ENCODE measurements at places on chromosomes 6 and 20.

GRCh38 chr6:158002951-158003853, 21.5 kb downstream of the SYNJ2 start:
- DNase-seq, result no peak

DNA sequence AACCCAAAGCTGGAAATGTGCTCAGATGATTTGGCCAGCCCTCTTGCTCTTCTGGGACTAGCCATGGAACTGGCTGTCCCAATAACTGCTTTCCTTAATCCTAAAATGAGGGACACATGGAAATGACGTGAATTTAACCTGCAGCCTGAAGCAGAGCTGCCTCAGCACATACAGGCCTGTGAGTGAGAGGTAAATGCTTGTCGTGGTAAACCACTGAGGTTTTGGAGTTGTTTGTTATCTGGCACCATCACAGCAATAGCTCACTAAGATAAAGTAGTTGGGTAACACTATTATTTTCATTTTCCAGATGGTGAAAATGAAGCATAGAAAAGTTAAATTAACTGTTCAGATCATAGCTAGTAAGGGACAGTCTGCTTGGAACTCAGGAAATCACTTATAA, 333.4 kb upstream of the CHD6 start:
- DNase-seq, result no peak

DNA sequence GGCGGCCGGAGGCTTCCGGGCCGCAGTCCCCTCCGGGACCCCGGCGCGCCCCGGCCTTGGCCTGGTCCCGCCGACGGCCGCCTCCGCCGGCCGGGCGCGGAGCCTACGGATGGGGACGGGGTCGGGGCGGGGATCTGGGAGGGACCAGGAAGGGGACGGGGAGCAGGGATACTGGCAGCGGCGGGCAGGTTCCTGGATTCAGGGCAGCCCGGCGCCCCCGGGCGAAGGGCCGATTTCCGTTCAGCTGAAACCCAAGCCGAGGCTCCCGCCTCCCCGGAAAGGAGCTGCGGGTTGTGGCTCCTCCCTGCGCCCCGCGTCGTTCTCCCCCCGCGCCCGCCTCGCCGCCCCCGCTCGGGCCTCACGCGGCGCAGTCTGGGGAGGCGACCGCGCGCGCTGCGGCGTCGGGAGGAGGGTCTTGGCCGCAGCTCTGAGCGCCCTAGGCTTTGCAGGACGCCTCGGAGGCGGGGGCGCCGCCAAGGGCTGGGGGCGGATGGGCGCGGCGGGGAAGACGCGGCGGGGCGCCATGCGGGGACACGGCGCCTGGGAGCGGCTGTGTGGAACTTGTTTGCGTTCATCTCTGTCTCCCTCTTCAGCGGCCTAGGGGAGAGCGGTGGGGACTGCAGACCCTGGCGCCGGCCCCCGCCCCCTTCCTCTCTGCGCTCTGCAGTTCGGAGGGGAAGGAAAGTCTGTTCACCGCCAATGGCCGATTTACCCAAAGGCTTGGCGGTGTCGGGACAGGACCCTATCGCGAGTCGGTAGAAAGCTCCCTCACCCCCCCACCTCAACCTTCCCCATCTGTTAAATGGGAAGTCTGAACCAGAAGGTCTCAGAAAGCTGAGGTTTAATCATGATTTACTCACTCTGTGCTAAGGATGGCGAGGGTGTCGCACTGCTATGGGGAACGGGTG, 22.7 kb upstream of the TMEM181 start:
- no peak for DNase-seq

DNA sequence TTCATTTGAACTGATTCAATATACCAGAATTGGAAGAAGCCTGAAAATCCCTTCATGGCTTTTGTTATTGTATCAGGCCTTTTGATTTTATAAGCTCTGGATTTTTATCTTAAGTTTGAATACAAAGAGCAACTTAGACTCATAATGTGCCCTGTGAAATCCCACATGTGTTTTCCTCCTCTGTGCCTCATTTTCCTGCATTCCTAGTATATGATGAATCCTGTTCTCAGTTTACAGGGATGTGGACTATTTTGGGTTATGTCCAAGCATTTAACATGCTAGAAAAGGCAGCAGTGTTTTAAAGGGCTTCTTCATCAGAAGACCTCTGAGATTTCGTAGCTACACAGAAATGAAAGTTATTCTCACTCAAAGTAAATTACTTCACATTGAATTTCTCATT, 455.0 kb downstream of the RFPL4B start:
- no peak for DNase-seq

GRCh38 chr6:128124713-128125112, 223.9 kb upstream of the THEMIS start:
- DNase-seq, result peak; percentile 65

DNA sequence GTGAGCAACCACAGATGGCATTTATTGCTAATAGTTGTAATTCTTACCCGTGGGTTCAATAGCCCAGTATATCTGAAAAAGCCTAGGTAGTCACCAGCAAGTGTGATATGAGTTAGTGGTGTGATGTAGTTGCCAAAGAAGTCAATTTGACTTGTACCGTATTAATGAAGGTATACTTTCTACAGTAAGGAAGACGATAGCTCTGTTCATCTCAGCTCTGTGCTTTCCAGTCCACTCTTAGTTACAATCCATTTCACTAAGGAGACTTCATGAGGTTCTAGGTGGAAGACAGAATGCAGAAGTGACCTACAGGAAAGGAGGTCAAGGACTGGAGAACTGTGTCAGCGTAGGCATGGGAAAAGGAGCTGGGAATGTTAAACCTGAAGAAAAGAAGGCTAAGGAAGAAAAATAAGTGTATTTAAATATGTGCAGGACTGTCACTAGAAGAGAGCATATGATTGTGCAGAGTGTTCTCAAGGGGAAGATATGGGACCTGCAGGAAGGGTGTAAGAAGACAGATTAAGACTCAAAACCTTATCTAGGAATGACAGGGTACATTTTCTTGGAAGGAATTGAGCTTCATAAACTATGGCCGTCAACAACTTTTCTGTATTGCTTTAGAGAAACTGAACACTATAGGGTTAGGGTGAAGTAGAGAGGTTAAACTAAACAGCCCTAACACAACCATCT, 116.9 kb upstream of the SCGN start:
- DNase-seq, result no peak

GRCh38 chr20:38095017-38095686, 61.6 kb downstream of the RPRD1B start:
- DNase-seq, result no peak

DNA sequence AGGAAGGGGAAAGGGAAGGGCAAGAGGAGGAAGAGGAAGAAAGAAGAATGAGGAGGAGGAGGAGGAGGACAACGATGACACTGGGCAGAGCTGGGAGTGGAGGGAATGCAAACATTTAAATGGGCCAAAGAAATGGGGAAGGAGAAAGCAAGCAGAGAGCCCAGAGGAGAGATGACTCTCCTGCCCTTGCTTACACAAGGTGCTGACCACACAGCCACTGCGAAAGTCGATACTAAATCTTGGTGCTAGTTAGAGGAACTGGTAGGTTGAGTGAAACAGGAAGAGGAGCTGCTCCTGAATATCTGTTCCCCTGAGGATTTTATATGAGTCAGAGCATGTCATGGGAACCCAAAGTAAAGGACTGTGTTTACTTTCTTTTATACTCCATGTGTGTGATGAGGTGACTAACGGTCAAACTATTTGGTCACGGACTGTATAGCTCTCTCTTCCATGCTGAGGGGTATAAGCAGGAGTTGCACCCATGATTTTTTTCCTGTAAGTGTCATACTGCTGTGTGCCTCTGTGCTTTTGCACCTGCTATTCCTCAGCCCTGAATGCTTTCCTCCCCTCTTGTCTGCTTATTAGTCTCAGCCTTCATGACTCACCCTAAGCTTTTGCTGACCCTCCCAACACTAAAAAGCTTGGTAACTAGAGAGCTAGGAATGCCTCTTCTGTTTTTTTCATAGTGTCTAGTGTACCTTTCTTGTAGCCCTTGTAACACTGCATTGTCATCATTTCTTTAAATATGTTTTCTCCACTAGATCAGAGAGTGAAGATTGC, 9.5 kb upstream of the PAQR8 start:
- peak; percentile 83 for DNase-seq

DNA sequence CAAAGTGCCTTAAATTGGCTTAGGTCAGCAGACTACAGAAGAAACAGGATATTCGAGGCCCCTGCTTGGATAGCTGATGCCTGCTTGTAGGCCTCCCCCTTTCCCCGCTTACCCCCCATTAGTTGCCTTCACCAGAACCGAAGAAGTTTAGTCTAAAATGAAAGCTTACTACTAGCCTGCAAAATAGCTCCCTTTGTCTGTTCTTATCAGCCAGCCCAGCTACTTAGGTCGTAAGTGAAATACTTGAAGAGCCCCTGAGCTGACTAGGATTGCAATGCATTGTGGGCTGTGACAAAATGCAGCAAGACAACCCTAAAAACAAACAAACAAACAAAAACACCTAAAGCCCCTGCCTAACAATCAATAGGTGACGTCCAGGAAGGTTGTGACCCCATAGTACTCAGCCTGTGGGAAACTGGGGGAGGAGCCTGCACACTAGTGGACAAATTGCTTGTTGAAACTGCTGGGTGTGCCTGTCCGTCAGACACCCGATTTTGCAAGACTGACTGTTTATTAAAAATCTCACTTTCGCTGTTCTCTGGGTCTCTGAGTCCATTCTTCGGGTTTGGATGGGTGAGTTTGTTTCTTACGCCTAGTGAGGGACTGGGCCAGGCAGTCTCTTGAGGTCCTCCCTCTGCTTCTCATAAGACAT, 105.0 kb upstream of the DUSP22 start:
- no peak for DNase-seq

GRCh38 chr6:2021713-2022125, 223.7 kb downstream of the GMDS start:
- peak; percentile 55 for DNase-seq

DNA sequence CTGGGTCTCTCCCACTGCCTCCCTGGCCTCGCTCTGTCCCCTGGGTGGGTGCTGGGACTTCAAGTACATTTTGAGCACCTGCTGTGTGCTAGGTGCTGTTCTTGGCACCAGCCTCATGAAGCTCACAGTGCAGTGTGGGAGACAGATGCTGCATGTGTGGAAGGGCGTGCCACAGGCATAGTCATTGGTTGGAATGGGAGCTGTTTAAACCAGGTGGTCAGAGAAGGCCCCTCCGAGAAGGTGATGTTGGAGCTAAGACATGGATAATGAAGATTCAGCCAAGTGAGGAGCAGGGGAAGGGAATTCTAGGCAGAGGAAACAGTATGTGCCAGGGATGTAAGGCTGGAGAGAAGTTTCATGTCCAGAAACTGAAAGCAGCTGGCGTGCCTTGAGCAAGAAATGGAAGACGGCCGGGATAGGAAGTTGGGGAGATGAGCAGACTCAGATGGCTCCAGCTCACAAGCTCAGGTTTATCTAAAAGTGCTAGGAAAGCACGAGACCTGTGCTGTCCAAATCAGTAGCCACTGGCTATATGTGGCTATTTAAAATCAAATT, 9.9 kb downstream of the LPIN3 start:
- no peak for DNase-seq

- no peak for DNase-seq
Observed at GRCh38 chr6:35080016-35080680, 61.0 kb downstream of the TCP11 start.

- DNase-seq, result no peak
Observed at GRCh38 chr6:86595641-86596040, 341.7 kb upstream of the HTR1E start.

DNA sequence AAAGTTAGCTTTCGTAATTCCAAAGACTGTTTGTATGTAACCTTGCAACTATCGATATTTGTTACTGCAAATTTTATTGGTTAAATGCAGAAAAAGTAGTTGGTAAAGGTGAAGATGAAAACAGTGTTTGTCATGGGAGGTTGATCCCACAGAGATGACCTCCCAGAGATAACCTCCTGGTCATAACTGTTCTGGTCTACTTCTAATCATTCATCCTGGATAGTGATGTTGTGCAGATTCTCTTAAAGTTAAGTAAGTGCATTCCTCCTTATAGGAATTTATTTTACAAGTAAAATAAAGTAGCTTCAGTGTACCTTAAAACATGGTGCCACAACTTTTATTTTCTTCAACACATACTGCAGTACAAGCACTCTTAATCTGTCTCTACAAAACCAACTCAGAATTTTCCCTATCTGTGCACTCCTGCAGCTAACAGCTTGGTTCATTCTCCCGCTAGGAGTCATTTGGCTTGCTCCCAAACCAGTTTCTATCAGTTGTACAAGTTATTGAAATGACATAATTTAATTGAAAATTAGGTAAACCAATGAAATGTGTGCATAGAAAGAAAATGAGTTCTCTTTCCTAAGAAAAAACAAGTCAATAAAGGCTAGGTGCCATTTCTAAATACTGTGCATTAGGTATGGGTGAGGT, 19.2 kb downstream of the METTL24 start:
- no peak for DNase-seq

DNA sequence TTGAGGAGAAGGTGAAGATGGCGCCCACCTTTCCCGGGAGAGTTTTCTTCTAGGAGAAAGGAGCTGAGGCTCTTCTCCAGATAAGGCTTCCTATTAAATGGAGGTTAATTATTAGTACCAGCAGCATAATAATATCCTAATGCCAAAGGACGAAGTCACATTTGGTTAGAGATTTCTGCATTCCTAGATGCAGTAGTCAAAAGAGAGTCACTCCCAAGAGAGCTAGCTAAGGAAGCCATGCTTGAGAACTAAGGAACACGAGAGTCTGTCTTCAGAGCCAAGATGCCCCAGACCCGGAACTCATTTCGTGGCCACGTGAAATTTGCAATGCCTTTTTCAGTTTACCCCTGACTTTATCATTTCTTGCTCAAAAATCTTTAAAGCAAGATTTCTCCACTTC, 132.7 kb downstream of the TSHZ2 start:
- no peak for DNase-seq

DNA sequence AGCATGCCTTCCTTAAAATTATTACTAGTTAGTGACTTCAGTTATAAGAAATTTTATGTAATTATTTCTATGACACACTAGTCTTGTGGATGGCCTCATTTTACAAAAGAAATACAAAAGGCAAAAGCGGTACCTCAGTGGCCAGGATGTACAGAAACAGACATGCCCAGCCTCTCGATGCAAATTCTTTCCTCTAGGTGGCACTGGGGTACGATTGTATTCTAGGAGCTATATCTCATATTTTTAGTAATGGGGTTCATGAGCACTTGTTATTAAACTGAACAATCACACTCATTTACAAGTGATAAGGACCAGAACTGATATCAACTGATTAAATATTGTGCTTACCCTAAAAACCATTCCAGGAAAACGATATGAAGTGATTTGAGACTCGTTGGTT, 59.8 kb downstream of the SOD2 start:
- peak; percentile 54 for DNase-seq

- DNase-seq, result no peak
Observed at GRCh38 chr6:43886717-43887339, 116.8 kb downstream of the VEGFA start.

GRCh38 chr6:80214436-80215022, 108.1 kb downstream of the BCKDHB start:
- peak; percentile 45 for DNase-seq

GRCh38 chr20:44696315-44696714, 18.9 kb upstream of the CCN5 start:
- DNase-seq, result peak; percentile 43

DNA sequence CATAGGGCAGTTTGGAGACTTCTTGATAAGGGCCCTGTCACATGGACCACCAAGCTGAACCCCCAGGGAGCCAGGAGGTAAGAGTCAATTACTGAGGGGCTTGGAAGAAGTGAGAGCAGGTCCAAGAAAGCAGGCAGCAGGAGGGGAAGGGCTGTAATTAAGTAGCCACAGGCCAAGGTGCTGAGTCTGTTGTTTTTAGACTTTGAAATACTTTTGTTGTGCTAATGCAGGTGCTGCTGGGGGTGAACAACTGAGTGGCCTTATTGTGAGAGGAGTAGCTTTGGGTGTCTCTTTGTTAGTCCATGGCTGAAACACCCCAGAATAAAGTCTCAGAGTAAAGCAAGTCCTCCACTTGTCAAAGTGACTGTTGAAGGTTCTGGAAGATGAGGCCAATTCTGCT, 267.0 kb upstream of the SUPT3H start:
- peak; percentile 41 for DNase-seq

GRCh38 chr6:56318851-56319250, 71.5 kb upstream of the COL21A1 start:
- DNase-seq, result no peak

Measured in RPMI8226 (cell line).